Activated CD8-positive, alpha-beta memory T cell treated with anti-CD3 and anti-CD28 coated beads, Interleukin-2, amount 50 U/mL, for 4 hours (primary cell): ENCODE measurements at places on chromosomes 16 and 17.

- DNase-seq: no peak
Observed at GRCh38 chr16:12340151-12340733, 363.7 kb downstream of the SNX29 start.

GRCh38 chr16:48535831-48536613, 74.0 kb downstream of the N4BP1 start:
- no peak for DNase-seq

DNA sequence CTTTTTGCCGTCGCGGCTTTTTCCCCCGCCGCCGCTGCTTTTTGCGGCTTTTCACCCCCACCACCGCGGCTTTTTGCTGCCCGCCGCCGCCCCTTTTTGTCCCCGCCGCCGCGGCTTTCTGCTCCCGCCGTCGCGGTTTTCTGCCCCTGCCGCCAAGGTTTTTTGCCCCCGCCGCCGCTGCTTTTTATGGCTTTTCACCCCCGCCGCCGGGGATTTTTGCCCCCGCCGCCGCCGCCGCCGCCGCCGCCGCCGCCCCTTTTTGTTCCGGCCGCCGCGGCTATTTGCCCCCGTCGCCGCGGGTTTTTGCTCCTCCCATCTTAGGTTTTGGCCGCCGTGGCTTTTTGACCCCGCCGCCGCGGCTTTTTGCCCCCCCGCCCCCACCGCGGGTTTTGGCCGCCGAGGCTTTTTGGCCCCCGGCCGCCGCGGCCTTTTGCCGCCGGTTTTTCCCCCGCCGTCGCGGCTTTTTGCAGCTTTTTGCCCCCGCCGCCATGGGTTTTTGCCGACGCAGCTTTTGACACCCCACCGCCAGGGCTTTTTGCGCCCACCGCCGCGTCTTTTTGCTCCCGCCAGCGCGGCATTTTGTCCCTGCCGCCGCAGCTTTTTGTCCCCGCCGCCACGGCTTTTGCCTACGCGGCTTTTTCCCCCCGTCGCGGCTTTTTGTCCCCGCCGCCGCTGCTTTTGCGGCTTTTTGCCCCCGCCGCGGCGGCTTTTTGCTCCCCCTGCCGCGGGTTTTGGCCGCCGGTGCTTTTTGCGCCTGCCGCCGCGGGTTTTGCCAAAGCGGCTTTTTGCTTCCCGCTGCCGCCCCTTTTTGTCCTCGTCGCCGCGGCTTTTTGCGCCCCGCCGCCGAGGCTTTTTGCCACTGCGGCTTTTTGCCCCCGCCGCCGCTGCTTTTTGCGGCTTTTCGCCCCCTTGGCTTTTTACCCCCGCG, 519.4 kb upstream of the WSB1 start:
- DNase-seq: no peak

- peak; percentile 77 for DNase-seq
Observed at GRCh38 chr17:3794557-3795389, 6.2 kb downstream of the ITGAE start.

- DNase-seq: peak; percentile 93
Observed at GRCh38 chr17:7023576-7024401, 939 bp downstream of the BCL6B start.

GRCh38 chr16:46920402-46921068, 36.4 kb downstream of the GPT2 start:
- DNase-seq: no peak

DNA sequence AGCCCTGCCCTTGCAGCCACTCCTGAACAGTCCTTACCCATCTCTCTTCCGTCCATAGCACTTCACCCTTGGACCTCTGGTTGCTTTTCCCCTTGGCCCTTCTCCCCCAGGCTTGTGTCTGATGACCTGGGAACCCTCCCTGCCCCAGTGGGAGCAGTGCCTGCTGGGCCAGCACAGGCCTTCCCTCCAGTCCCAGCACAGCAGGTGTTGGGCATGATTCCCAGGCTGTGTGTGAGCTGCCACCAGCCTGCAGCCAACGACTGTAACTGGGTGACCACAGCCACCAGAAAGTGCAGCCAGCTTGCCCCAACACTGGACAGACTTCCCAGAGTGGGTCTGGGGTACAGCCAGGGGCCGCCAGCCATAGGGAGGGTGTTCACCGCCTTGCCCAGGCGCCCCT, 30.0 kb downstream of the CRAMP1 start:
- no peak for DNase-seq

DNA sequence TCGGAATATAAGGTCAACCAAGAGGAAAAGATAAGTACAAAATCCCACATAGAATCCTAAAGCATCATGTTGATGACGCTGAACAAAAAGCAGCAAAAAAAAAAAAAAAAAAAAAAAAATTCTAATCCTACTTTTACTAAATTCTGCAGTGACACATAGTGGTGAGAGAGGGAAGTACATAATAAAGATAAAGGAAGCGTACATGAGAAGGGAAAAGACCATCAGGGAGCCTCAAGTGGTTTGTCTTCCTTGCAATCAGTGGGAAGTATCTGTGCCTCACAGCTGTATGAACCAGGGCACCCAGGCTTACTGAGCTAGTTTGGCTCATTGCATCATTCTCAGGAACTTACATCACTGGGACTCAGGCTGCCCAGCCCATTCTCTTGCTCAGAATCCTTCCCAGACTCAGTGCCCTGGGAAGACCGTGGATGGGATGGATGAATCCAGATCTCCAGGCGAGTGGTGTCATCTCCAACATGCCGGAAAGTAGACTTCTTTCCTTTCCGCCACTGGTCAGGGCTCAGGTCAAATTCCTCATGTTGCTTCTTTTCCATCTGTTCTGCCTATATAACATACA, 21.2 kb downstream of the SMG6 start:
- no peak for DNase-seq

DNA sequence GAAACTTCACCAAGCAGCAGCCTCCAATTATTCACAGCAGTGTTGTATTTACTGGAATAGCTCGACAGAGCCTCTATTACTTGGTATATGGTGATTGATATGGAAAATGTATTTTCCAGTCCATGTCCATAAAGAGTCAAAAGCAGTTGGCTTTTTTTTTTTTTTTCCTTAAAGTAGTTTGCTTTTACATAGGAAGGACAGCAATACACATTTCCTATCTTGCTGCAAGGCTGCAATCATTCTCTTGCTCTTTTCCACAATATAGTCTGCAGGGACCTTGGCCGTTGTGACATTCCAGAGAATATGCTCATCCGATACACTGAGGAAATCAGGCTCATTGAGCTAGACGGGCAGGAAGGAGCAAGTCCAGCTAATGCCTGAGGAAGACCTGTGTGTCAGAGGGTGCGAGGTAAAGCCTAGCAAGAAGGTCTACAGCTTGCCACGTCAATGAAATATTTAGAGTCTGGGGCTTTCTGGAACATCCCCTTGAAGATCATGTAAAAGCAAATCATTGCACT, 131.1 kb downstream of the ENGASE start:
- no peak for DNase-seq

DNA sequence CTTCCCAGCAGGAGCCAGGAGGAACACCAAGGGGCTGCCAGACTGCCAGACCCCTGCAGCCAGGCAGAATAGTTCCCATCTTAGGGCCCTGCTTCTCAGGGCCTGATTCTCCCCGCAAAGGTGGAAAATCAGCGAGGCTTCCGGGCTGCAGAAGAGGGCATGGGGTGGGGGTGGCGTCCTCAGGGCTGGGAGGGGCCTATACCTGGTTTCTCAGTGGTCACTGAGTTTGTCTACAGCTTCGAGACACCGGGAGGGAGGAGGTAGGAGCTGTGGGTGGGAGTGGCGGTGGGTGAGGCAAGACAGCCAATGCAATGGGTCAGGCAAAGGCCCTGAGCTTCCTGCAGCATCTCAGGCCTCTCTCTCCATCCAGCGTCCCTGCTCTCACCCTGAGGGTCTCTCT, 14.3 kb downstream of the LRRC75A start:
- DNase-seq: no peak

DNA sequence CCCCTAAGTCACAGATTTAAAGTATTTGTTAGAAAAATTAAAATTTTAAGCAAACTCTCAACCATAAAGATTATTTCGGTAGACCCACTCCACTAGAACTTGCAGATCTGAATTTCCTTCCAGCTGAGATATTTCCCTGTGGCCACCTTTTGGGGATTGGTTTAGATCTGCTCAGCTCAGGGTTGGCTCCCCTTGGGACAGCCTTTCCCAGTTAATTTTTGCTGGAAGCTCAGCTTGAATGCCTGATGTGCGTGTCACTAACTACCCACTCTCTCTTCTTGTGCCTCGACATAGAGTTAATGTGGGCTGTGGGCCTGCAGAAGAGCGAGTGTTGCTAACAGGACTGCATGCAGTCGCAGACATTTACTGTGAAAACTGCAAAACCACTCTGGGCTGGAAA, 57.6 kb downstream of the YPEL2 start:
- DNase-seq: no peak

DNA sequence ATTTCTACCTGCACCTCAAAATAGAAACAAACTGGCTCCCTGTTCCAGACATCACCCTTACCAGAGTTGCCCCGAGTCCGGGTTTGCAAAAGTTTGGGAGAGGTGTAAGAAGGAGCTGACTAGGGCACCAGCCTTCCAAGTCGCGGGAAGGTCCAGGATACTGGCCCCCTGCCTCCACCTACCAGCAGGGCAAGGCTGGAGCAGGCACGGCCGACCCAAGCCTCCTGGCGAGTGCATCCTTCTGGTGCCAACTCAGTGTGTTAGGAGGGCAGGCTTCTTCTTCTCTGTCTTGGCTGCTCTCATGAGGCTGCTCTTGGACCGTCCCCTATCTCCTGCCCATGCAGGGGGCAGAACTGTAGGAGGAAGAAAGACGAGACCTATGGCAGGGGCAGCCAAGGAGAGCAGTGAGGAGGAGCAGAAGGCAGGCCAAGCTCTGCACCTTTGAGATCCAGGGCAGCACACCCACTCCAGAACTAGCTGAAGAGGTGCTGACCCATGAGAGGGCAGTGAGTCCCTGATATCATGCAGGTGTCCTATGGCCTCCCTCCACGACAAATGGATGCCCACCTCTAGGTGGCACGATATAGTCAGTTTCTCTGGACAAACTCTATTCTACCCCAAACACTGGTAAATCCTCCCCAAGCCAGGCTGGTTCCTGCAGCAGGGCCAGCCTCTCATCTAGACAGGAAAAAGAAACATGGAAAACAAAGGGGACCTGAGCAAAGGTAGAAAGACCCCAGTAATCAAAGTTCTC, 54.4 kb downstream of the CYTH1 start:
- no peak for DNase-seq

DNA sequence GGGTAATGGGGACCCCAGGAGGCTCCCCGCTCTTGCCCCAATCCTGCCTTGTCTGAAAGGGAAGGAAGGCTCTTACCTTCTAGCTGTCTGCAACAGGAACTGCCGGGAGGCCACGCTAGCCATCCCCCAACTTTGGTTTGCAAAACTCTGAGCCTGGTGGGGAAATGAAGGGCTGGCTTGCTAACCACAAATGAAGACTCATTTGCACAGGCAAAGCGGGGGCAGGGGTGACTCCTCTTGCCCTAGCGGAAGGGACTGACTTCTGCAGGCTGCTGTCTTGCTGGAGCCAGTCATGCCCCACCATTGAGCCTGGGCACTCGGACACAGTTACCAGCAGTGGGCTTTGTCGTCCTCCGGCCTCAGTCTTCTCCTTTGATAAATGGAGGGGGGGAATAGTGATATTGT, 52.6 kb downstream of the PLCG2 start:
- DNase-seq: peak; percentile 50

GRCh38 chr16:25279491-25279890, 21.8 kb upstream of the ZKSCAN2 start:
- no peak for DNase-seq
